ENCODE measurements at places on chromosomes 5 and 9.
A peak's percentile ranks its signal among the peaks of the same experiment; 100 is the strongest.

DNA sequence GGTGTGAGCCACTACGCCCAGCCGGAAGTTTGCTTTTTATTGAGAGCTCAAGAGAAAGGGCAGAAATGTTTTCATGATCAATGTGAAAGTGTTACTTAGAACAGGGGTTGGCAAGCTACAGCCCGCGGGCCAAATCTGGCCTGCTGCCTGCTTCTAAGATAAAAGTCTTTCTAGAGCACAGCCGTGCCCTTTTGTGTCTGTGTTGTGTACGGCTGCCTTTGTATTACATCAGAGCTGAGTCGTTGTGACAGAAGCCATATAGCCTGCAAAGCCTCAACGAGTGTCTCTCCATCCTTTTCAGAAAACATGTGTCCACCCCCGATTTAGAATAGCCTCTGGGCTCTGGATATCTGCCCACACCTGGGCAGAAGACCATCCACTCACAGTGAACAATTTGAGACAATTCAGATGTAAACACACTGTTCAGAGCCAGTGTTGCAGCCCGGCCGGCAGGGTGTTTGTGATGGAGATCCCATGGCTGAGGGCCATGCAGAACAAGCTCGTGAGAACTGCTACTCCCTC, 28.8 kb downstream of the AK8 start:
- DNase-seq = peak; percentile 41

DNA sequence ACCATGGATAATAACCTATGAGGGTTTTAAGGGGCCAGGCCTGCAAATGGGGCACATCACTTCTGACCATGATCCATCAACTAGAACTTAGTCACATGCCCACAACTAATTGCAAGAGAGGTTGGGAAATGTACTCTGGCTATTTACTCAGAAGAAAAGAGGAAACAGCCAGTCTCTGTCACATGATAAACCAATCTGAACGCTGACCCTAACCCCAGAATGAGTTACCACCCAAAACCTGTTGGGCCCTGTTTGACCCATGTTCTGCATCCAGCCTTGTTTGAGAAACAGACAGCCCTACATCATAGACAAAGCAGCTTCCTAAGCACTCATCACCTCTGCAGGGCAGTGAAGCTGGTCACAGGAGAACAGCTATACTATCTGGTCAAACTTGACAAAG, 5.8 kb downstream of the MACROH2A1 start:
- DNase-seq = no peak

DNA sequence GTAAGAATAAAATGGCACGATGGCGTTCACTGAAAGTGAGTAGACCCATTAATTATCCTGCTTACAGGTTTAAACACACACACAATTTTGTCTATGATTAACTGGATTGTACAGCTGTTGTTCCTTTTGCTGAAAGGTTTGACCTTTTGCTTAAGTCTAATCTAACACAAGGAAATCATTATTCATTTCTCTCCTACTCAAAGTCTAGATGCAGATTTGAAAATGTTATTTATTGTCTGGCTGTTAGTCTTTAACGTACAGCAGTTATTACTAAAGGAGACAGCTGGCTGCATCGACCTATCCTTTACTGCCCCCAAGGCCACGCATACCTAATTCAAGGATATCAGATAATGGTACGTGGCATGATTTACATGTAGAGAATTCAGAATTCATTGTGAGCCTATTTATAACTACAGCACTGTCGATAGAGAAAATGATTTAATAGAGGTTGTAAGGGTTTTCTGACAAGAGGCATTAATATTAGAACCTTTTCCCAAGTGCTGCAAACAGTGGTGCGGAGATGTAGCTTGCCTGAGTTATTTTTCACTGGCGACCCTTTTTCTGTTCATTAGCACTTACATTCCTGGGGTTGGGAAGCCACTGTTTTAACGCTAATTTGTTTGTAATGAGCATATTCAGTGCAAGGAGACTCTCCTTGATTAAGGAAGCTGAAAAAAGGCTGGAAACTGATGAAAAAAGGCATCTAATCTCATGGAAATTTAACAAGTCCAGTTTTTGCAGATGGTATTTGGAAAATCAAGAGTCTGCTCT, 368.4 kb upstream of the GRAMD2B start:
- DNase-seq = no peak

- DNase-seq = peak; percentile 91
Observed at GRCh38 chr5:88203981-88204750, 64.5 kb downstream of the TMEM161B start.

GRCh38 chr9:94921656-94922055, 195.2 kb downstream of the AOPEP start:
- DNase-seq = no peak

DNA sequence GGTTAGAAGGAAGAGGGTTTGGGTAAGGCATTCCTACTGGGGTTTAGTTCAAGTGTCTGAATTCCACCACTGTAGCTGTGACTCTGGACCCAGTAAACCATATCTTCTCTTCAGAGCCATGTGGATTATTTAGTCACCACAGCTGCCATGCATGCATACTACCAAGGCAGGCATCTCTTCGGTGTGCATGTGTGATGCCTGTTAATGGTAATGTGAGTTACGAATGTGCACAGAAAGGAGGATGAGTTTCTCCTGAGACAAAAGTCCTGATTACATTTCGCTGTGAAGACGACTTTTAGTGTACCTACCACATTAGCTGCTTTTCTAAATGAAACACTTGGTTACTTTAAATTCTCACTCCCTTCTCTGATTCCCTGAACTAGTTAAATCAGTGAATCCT, 9.3 kb downstream of the PBX3 start:
- no peak for DNase-seq

GRCh38 chr9:28598408-28598807, 1025.1 kb upstream of the C9orf72 start:
- peak; percentile 28 for DNase-seq

DNA sequence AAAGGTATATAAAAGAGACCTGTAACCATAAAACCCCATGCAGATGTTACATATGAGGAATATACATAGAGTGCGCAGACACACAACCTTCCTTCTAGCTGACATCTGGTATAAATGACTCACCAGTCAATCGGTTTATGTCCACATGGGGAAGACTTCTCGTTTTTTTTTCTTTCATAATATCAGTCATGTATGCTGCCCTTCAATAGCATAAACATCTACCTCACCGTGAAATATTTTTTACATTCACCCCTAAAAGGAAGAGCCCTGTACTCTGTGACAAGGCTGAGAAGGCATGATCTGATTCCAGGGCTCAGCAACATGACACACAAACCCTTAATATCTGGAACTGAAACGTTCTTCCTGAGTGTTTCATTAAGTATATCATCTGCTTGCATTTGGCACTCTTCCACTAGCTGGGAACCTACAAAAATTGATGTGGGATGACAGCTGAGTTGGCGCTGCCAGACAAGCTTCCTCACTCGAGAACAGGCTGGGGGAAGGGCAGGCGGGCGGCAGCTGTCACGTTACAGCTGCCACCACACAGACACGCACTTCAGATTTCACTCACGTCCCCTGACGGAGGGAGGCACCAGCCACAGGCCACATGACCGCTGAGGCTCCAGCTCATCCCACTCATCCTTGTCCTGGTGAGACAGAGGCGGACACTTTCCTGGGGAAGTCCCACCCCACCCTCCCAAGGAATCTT, 74.2 kb downstream of the SHB start:
- peak; percentile 52 for DNase-seq

GRCh38 chr5:79582186-79582585, 30.1 kb upstream of the TENT2 start:
- DNase-seq = no peak

GRCh38 chr9:99870126-99870525, 36.3 kb upstream of the STX17 start:
- DNase-seq = peak; percentile 37

- no peak for DNase-seq
Observed at GRCh38 chr9:113296796-113297558, 6.2 kb downstream of the RNF183 start.
